Right kidney (tissue), 9 donors: ENCODE measurements at places on chromosomes 2 and 18.
A peak's percentile ranks its signal among the peaks of the same experiment; 100 is the strongest.

GRCh38 chr2:70905443-70906421 is 30.0 kb upstream of the ATP6V1B1 start:
- DNase-seq: no peak

- no peak for DNase-seq
These were observed 57.1 kb upstream of the RNF152 start for GRCh38 chr18:61949946-61950345.

- DNase-seq: no peak
These were observed 25.4 kb downstream of the PTPRM start for GRCh38 chr18:7592305-7593071.

DNA sequence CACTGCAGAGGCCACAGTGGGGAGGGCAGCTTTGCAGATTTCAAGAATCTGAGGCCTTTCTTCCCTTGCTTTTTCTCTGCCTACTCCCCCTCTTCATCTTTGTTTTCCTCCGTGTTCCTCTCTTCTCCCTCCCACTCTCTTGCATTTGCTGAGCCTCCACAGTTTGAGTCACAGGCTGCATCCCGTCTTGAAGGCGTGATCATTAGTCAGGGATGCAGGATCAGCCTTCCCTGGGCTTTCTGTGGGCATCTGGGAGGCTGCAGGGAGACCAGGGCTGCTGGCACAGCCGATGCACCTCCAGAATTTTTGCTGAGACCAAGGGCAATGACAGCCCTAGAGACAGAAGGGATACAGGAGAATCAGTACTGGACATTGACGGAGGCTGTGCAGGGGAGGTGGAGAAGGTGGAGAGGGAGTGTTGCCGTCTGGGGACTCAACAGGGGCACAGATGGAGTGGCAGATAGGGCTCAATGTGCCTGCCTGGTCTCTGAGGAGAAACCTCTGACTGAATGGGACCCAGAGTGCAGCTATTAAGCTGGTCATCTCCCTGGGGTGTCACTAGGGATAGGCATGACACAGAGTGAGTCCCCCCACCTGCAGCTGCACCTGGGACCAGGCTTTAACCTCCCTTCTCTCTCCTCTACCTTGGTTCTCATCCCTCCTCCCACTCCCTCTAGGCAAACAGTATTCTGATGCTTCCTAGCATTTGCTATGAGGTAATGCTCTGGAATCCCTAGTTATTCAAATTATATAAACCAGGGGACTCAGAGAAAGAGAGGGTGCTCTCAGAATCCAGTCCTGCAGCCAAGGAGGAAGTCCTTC is 29.0 kb upstream of the DNAJC27 start:
- DNase-seq: peak; percentile 9

DNA sequence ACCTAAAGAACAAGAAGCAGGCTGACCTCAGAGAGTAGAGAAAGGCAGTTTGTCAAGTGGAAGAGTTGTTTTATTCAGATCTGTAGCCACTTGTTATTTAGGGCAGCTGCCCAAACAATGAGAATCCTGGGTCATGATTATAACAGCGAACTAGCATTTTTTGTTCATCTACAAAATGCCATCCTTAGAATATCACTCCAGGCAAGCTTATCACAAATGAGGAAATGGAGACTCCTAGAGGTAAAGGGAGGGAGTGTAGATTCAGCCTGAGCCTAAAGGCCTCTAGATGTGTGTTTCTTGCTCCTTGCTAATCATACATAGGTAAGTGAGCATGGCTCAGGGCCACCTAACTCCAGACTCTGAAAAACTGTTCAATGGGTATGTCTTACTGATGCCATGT is 126.1 kb downstream of the HNMT start:
- no peak for DNase-seq

GRCh38 chr2:135948642-135949355 is 36.6 kb downstream of the DARS1 start:
- DNase-seq: no peak

DNA sequence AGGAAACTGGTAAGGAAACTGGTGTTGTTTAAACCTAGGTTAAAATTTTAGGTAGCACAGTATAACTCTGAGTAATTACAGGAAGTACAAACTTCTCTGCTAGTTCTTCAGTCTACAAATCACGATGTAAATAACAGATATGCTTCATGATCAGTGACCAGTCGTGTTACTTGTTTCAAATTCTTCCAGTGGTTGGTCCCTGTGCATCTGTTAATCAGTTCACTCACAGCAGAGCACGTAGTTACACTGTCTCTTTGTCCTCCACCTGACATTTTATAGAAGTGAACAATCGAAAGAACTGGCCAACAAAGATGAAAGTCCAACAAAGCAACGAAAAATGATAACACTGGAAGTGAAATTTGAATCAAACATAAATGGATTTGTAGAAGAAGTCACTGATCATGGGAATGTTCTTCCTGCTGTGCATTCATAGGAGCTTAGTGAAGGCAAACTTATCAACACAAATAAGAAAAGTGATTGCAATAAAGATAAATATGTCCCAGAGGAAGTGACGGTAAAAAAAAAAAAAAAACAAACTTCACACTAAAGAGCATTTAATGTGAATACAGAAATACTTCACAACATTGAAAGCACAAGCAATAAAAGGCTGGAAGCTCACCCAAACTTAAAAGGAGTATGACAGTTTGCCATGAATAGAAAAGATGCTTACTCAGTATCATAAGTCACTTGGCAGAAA is 7.0 kb downstream of the EIF2AK2 start:
- DNase-seq: no peak
